ENCODE measurements at places on chromosomes 2 and 18.

GRCh38 chr2:233445152-233445830 lies 91.0 kb downstream of the DGKD start:
- no peak for DNase-seq

- no peak for DNase-seq
These were observed 8.2 kb downstream of the WDCP start for GRCh38 chr2:24038786-24039499.

- DNase-seq: peak; percentile 68
These were observed 17.2 kb downstream of the SH3YL1 start for GRCh38 chr2:246489-247144.

- no peak for DNase-seq
These were observed 15.7 kb downstream of the COL4A3 start for GRCh38 chr2:227179988-227180685.

- DNase-seq: no peak
These were observed 123.7 kb upstream of the CTDP1 start for GRCh38 chr18:79555885-79556284.

- no peak for DNase-seq
These were observed 23.6 kb upstream of the DOCK10 start for GRCh38 chr2:225065882-225066281.

DNA sequence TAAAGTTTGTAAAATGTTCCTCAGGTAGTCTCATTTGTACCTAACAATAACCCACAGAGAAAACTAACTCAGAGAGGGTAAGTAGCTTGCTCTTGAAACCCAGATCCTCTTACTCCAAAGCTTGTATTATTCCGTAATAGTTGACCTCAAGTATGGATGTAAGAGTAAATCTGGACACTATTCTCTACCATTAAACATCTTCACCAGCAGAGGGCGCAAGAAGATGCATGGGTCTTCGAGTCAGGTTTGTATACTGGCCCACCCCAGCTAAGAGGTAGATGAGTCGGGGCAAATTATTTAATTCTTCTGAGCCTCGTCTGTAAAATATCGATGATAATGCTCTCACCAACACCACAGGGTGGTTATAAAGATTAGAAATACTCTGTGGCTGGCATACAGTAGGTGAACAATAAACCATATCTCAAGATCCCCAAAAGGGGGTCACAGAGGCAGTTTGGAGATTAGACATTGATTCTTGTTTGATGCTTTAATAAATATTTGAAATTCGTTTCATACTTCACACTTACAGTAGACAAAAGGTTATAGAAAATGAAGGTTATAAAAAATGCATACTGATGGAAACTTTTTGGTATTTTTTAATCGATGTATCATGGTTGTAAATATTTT lies 3.5 kb upstream of the CABLES1 start:
- DNase-seq: peak; percentile 85

DNA sequence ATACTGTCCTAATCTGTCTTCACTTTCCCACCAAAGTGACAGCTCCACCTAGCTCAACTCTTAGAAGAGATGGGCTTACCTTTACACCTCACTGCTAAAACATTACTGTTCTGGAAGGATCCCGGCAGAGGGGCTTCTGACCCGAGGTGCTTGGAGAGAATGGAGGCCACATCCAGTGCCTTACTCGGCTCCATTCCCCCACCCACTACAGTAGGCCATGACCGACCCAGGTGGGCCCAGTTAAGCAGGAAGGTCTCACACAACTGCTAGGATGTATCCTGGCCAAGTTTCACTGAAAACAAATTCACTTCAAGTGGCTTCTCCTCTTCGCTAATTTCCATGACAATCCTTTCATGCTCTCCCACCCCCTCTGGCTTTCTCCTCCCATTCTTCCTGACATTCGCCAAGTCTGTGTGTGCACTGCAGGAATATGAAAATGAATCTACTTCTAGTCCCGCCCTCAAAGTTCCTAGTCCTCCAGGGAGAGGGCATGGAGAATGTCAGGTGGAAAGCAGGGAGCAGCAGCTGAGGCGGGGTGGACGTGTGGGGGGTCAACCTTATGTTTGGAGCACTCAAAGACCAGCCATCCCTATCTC lies 11.8 kb downstream of the WIPF1 start:
- no peak for DNase-seq

GRCh38 chr2:28640260-28640907 lies 111.2 kb upstream of the PPP1CB start:
- no peak for DNase-seq

- no peak for DNase-seq
These were observed 128.3 kb downstream of the PRPF40A start for GRCh38 chr2:152588998-152589397.

- DNase-seq: peak; percentile 74
These were observed 13.2 kb downstream of the SPATS2L start for GRCh38 chr2:200319548-200320337.

GRCh38 chr2:200538139-200538538 lies 12.1 kb downstream of the SGO2 start:
- DNase-seq: no peak

DNA sequence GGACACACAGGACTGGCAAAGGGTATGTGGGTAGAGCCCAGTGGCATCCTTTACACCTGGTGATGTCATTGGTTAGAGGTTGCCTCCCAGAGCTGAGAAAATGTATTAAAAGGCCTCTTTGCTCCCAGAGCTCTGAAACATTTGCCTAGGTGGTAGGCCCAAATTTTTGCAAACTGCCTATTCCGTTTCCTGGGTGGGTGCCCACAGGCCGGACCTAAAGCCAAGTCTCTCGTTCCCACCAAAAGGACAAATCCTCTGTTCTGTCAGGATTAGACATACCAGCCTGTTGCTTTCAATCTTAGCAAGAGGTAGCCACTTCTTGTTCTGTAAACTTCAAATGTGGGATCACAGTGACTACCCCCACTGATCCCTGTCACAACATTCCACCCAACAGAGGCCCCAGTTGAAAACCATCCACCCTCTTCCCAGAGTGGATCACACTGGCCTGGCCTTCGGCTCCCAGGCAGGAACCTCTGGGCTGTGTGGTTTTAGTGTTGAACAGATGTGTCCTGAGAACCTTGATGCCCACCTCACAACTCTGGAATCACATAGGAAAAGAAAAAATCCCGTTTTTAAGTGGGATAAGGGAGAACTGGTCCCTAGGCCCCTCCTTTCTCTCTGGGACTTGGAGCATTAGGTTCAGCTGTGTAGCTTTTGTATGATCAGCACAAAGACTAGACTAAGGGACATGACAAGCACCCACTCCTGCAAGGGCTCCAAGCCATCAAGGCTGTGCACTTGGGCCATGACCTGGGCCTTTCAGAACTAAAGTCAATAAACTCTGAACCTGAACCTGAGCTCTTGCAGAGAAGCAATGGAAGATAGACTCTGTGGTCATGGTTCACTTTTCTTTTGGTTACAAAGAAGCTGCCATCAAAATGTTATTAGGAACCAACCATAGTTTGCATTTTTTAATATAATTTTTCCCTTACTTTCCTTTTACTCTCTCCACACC lies 211.3 kb downstream of the CYP26B1 start:
- DNase-seq: no peak

- no peak for DNase-seq
These were observed 138.3 kb upstream of the ETAA1 start for GRCh38 chr2:67258831-67259230.

DNA sequence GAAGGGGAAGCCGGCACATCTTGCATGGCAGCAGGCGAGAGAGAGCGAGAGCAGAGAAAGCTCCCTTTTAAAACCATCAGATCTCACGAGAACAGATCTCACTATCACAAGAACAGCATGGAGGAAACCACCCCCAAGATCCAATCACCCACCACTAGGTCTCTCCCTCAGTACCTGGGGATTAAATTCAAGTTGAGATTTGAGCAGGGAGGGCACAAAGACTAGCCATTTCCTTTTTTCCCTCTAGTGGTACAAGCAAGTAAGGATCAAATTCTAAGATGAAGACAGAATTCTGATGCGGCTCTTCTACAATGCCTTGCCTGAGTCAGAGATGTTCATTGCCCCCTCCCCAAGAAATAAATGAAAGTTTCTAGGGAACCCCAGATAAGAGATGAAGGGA lies 45.6 kb upstream of the ANKRD44 start:
- DNase-seq: no peak

GRCh38 chr18:9403795-9404564 lies 69.4 kb downstream of the TWSG1 start:
- DNase-seq: peak; percentile 19

GRCh38 chr2:113406114-113406513 lies 31.4 kb upstream of the ZNG1B start:
- no peak for DNase-seq

GRCh38 chr2:240946654-240947053 lies 40.5 kb downstream of the CROCC2 start:
- peak; percentile 18 for DNase-seq

DNA sequence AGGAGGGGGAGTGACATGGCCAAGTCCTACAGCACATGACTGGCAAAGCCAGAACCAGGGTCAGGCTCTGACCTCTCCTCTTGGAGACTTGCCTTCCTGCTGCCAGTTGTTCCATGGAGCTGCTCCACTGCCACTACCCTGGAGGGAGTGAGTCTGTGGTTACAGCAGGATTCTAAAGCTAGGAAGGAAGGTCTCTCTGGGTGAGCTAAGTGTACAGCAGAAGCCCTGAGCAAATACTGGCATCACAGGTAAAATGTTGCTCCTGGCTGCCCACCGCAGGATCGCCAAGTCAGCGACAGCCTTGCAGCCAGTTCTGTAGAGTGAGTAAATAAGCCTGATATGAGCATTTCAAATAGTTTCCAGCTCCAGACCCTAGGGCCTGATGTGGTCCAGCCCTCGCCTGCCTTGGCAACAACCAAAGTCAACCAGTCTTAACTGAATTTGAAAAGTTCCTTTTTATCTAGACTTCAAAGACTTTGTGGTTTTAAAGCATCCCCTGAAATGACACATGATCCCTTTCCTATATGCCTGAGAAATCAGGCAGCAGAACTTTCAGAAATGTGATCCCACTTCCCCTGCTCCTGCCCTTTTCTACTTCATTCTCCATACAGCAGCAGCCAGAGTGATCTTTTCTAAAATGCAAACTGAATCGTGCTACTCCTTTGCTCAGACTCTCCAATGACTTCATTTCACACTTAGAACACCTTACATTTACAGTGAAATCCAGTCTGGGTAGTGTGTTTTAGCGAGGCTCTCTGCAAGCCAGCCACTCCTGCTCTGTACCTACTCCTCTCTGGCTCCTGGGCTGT lies 114.3 kb downstream of the MGAT5 start:
- no peak for DNase-seq

- no peak for DNase-seq
These were observed 27.7 kb downstream of the SH3BP4 start for GRCh38 chr2:234979204-234980167.

DNA sequence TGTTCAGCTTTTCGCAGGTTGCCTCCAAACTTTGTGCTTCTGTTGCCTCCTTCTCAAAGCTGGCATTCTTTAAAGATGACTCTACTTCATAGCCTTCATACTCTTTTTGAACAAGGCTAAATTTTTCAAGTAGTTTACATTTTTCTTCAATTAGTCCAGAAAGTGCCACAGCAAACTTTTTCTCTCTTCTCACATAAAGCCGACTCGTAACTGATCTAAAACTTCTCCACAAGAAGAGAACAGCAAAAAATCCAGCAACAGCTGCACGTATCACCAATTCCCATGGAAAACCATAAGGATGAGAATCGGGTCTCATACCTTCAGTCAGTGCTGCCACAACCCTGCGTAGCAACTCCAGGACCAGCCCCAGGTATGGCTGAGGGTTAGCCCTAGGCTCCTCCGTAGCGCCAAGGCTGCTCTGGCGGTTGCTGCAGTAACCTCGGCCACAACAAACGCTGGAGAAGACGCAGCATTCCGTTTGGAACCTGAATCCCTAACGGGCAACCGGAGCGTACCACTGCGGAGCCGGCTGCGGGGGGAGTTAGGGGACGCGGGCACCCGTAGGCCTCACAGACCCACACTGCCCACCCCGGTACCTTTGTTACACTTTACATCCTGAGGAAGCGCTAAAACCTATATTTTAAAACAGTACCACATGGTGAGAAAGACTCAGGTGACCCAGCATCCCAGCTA lies at the start of gene CTAGE1:
CTAGE1 (minus strand) TSS at position 420 of the 693 bp plus-strand sequence; CDS start at position 316, 104 bp downstream.
- no peak for DNase-seq

- DNase-seq: peak; percentile 18
These were observed 2.0 kb downstream of the IKZF2 start for GRCh38 chr2:213149294-213149875.

GRCh38 chr2:104873689-104874054 lies 19.8 kb downstream of the POU3F3 start:
- DNase-seq: no peak

- DNase-seq: peak; percentile 100
These were observed 8.8 kb upstream of the ATOH8 start for GRCh38 chr2:85744741-85745601.

DNA sequence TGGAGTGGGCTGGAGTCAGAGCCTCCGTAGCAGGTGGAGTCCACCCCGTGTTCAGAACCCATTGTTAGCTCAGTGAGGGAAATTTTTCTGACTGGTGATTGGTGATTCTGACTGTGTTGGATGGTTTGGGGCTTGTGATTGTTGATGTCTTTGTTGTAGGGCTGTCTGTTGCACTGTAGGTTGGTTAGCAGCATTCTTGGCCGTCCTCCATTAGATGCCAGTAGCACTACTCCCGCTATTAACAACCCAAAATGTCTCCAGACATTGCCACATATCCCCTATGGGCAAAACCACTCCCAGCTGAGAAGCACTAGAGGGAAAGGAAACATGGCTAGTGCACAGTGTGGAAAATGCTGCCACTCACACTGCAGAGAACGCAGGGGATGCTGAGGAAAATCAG lies 51.7 kb downstream of the ARMC9 start:
- no peak for DNase-seq
